NCI-H524 treated with DMSO at 0.1 percent for 48 hours (cell line): ENCODE measurements at places on chromosomes 2 and 18.

GRCh38 chr2:203859030-203859789 is 8.4 kb upstream of the CTLA4 start:
- no peak for DNase-seq

DNA sequence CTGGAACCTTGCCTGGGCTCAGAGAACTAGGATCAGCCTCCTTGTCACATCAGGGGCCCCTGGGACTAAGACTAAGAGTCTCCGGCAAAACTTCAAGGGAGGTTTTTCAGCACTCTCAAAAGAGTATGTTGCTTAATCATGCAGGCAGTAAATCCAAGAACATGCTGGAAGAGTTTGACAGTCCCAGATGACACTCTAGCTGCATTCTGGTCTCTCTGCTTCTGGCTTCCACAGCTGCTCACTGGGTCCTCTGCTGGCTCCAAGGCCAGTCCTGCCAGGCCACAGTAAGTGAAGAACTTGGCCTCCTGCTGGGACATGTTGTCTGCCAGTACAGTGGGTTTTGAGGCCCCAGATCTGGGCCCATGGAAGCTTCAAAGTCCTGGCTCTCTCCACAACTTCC is 45.2 kb upstream of the IL1RL1 start:
- no peak for DNase-seq

GRCh38 chr2:232103140-232103737 is 141.7 kb downstream of the DIS3L2 start:
- no peak for DNase-seq

DNA sequence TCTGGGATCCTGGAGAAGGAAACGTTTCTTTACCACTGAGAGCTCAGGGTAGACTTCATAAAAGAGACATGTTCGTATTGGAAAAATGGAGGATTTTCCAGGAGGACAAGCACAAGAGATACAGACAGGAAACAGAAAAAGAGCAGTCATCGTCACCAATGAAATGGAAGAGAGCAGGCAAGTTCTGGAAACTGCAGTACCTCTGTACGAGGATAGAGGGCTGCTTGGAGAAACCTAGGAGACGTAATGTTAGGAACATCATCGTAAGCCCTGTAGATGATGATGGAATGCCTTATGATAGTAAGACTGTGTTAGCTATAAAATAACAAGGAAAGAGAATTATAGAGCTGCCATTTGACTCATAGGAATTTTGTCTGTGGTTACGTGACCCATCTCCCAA is 121.1 kb upstream of the KLHL14 start:
- no peak for DNase-seq

- no peak for DNase-seq
Measured at GRCh38 chr2:71813807-71814470, 333.7 kb downstream of the CYP26B1 start.

DNA sequence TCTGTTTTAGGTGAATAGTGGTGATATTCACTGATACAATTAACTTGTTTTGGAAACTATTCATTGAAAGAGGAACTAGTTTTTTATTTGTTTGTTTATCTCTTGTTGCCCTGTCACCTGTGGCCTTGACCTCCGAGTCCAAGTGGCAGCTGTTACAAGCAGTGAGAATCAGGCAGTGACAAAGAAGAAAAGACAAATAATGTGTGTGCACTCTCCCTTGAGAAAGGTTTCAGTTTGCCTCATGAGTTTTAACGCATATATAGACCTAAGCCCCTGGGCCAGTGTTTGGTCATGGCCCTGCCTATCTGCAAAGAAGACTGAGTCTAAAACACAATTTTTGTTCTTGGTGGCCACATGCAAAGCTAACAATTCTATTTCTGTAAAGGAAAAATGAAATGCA is 15.3 kb downstream of the KYNU start:
- DNase-seq, result no peak

GRCh38 chr2:5442736-5443135 is 249.4 kb upstream of the SOX11 start:
- no peak for DNase-seq

DNA sequence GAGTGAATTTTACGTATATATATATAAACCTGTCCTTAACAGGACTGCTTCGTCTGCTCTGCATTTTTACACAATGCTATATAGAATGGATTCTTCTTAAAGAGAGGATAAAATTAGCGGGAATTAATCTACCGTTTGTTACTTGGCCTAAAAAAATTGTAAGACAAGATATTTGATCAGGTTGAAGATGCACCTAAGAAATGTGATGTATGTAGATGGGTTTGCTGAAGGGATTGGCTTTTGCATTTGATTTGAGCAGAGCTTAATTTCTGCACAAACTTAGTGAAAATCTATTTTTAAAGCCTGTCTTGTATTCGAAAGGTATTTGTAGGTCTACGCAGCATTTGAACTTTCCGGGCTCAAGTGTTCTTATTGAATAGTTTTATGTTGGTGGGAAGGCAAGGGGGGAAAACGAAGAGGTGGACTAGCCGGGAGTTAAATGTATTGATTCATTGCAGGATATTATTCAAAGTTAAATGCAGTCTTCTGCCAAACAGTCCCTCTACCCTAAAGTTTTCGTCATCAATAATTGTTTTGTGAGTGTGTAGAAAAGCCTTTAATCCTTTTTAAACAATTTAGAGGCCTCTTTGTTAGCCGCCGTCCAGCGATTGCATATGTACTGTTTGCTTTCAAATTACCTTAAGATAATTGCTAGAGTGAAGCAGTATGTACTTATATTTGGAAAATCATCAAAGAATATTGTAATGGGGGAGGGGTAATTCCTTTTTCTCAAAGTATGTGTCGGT is 1.2 kb downstream of the PPP1CB start:
- DNase-seq, result no peak

DNA sequence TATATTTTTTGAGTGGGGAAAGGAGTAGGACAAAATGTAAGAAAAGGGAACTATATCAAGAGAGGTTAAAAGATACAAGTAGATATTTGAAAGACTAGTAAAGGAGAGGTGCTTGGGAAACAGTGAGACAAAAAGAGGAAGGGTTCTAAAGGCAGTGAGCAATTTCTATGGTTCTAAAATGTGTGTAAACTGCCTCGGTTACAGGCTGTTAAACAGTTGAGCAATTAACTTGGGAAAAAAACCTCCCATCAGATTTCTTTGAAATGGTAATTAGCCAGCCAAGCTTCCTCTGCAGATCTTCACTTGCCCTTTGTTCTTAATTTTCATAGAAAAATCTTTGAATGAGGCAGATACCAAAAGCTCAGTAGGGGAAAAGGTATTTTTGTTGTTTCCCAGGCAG is 238.7 kb upstream of the KCNH7 start:
- no peak for DNase-seq

DNA sequence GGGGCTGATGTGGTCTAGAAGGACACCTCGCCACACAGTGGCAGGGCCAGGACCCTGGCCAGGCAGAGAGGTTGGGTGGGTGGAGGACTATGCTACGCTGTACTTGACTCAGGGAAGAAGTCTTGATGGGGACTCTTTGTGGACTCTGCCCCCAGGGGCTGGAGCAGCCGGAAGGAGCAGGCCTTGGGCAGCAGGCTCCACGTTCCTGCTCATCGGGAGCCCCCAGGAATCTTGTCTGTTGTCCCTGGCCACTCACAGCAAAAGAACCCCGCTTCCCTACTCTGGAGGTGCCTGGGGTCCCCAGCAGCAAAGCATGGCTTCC is 79.0 kb downstream of the POLR1A start:
- no peak for DNase-seq

GRCh38 chr2:68000170-68000825 is 62.5 kb downstream of the C1D start:
- no peak for DNase-seq

GRCh38 chr2:177078855-177079254 is 133.7 kb upstream of the HNRNPA3 start:
- DNase-seq, result no peak

DNA sequence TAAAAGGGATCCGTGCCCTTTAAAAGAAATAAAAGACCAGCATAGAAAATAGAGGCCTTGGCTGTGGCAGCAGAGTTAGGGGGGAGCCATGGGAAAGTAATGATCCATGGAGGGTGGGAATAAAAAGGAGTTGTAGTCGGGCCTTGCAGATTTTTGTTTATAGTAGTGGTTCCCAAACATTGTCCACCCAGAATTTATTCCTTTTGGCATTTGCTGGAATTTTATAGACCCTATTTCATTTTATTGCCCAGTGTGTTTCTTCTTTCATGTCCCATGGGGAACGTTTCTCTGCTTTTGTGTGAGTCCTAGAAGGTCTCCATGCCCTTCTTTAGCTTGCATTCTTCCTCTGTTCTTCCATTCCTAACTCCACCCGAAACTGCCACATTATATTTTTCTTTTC is 222.2 kb downstream of the LTBP1 start:
- DNase-seq, result no peak

DNA sequence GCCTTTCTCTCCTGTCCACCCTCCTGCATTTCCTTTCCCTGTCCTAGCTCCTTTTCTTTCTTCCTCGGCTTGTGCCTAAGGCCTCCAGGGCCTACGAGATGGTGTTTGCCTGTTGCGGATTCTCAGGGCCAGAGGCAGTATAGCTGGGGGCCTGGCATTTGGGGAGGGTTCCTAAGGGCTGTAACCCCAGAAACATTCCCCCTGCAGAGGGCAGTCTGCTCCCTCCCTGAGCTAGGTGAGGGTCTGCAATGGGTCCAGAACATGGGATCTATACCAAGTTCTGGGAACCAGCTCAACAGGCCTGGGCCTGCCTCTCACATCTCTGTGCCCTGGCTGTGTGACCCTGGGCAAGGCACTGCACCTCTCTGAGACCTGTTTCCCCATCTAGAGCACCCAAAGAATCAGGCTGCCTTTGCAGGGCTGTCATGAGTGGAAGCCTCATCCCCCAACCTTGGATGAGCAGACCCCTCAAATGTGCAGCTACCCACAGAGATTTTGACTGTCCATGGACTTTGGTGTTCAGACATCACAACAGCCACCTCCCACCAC is 97.5 kb downstream of the GLI2 start:
- DNase-seq, result no peak

- no peak for DNase-seq
Measured at GRCh38 chr2:234363011-234363487, 133.8 kb downstream of the ARL4C start.

- DNase-seq, result no peak
Measured at GRCh38 chr2:170227951-170228350, 50.0 kb downstream of the MYO3B start.
